H7 (cell line): ENCODE measurements at places on chromosomes 3 and 15. TPM values are rescaled to one million over a fixed set of nuclear protein-coding genes. Genes with fewer than 3 reads are reported as not detected.

The LHFPL4 gene
- total RNA-seq, result 14.6 and 16.1 TPM in 2 replicates

The ZCWPW2 gene
- total RNA-seq, result 0.28 and 0.48 TPM in 2 replicates

The CAMK1 gene
- total RNA-seq, result 5.1 and 10.7 TPM in 2 replicates

The BRK1 gene
- total RNA-seq, result 88.1 and 93.3 TPM in 2 replicates

The BFSP2 gene
- total RNA-seq, result not detected in 2 replicates

The SLC2A2 gene
- not detected in 2 replicates for total RNA-seq

The RASL12 gene
- total RNA-seq, result 20.9 and 22.1 TPM in 2 replicates

The WNT5A gene
- 11.5 and 15.7 TPM in 2 replicates for total RNA-seq

The UROC1 gene
- total RNA-seq, result not detected in 2 replicates

The TMCO5A gene
- total RNA-seq, result not detected in 2 replicates

The GSK3B gene
- total RNA-seq, result 34.0 and 40.1 TPM in 2 replicates

The CHRM5 gene
- total RNA-seq, result not detected in 2 replicates

The CCDC12 gene
- 40.0 and 40.9 TPM in 2 replicates for total RNA-seq

The SEMA6D gene
- total RNA-seq, result 2.7 and 5.5 TPM in 2 replicates

The TIGIT gene
- not detected in 2 replicates for total RNA-seq

The FBXL22 gene
- total RNA-seq, result 0.26 and 0.90 TPM in 2 replicates

The PPM1M gene
- 2.9 and 4.5 TPM in 2 replicates for total RNA-seq

The KBTBD13 gene
- 0.17 TPM in 1 of 2 replicates, not detected in the other for total RNA-seq

The PLIN1 gene
- total RNA-seq, result 0.18 TPM in 1 of 2 replicates, not detected in the other

The AHSG gene
- not detected in 2 replicates for total RNA-seq

The LRTM1 gene
- total RNA-seq, result not detected in 2 replicates

The BBS4 gene
- total RNA-seq, result 55.1 and 69.1 TPM in 2 replicates
